ENCODE measurements at places on chromosomes 12 and 14.

GRCh38 chr12:51926718-51927117 is 19.4 kb downstream of the ACVRL1 start:
- peak; percentile 72 for DNase-seq

DNA sequence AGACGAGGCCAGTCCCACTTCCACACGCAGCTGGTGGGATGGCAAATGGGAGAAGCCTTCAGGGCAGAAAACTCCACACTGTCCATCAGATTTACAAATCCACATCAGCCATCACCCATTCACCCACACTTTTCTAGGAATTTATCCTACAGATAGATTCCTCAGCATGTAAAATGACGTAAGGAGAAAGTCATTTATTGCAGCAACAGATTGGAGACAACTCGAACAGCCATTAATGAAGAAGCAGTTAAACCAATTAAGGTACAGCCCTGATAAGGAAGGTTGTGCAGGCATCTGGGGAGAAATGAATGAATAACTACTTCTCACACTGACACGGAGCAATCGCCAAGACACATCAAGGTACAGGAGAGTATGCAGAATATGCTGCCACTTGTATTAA is 26.2 kb downstream of the PRKAB1 start:
- DNase-seq, result no peak

- DNase-seq, result no peak
These were observed 33.0 kb downstream of the PTPN21 start for GRCh38 chr14:88521818-88522217.

DNA sequence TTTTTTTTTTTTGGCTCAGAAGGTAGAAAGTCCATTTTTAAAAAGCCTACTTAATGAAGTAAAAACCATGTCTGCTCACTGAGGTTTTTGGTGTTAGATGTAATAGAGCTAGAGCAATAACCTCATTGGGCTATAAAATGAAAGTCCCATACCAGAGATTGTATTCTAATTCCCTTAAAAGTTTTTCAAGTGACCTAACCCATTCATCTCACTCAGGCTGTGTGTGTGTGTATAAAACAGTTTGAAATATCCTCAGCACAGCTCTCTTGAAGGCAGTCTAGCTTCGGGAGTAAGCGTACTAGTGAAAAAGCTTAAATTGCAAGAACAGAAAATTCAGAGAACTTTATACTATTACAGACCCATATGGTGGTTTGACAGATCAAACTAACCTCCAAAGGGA is 313.8 kb downstream of the CEP128 start:
- DNase-seq, result no peak

GRCh38 chr12:26872625-26873024 is 39.6 kb upstream of the ITPR2 start:
- DNase-seq, result no peak

DNA sequence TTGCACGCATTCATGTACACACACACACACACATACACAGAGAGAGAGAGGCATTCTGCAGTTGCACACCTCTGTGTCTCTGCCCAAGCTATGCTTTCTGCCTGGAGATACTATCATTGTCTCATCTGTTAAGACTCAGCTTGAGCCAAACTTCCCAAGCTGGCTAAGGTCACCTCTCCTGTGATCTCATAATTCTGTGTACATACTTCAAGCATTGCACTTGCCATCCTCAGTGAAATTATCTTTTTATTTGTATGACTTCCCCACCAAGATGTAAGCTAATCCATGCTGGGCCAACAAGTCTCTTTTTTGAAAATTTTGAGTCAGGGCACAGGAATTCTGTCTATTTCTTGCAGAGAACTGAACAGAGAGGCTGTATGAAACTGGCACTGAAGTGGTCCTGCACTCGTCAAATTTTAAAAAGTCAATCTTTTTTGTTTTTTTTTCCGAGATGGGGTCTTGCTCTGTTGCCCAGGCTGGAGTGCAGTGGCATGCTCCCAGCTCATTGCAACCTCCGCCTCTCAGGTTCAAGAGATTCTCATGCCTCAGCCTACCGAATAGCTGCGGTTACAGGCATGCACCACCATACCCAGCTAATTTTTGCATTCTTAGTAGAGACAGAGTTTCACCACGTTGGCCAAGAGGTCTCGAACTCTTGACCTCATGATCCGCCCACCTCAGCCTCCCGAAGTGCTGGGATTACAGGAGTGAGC is 44.3 kb downstream of the TMTC1 start:
- DNase-seq, result no peak

DNA sequence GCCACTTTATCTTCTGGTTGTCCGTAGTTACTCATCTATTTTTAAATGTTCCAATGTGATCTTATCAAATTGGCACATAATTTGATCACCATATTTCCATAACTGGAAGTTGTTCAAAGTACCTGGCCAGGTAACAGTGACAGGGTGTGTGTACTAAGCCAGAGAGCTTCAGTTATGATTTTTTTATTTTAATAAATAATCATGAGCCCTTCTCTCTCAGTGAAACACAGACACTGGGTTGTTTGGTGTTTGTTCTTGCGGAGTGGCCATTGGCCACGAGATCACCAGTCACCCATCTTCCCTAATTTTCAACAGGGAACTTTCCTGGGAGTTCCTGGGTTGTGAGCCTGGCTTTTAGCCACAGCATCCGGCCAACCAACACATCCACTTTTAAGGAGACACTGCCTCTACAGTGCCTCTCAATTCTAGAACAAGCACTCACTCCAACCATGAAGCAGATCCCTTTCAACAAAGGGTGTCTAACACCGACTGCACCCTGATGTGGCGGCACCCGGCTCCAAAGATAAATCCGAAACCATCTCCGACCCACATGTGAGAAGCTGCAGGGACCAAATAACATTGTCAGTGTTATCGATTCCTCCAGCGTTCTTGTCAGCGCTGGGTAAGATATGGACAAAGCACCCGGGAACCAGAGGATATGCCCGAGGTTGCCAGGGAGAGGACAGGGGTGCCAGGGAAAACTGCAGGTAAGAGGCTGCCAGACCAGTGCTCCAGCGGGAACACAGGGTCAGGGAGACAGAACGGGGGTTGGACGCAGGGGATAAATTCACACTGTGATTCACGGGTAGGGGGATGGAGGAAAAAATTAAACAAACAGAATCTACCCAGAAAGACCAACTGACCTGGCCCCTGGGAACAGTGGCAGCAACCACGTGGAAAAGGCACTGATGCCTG is 49.9 kb downstream of the FOXN3 start:
- DNase-seq, result no peak

DNA sequence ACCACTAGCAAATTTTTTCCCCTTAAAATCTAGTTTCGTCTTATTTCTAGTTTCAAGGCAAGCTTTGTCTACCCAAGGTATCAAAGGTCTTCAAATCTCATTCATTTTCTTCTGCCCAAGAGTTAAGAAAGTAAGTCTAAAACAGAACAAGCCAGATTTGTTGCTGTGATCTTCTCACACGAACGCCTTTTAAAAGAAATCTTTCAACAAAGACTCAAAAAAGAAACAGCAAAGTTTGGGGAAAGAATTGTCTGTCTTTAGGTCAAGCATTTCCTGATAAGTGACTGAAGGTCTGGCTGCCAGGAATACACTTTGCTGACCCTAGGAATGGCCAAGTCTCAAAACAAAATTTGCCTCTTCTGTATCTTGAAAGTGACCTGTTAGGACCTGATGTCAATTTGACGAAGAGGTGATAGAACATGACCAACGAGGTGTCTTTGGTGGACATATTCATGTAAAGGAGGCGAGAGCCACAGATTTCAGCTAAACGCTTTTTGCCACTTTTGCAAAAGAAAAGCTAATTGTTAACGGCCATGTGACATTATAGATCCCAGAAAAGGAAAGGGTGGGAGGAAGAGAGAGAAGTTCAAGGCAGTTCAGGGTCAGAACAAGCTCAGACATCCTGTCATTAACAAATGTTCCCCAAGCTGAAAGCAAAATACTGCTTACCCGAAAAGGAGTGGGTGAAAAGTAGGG is 1.7 kb downstream of the CDK17 start:
- no peak for DNase-seq

DNA sequence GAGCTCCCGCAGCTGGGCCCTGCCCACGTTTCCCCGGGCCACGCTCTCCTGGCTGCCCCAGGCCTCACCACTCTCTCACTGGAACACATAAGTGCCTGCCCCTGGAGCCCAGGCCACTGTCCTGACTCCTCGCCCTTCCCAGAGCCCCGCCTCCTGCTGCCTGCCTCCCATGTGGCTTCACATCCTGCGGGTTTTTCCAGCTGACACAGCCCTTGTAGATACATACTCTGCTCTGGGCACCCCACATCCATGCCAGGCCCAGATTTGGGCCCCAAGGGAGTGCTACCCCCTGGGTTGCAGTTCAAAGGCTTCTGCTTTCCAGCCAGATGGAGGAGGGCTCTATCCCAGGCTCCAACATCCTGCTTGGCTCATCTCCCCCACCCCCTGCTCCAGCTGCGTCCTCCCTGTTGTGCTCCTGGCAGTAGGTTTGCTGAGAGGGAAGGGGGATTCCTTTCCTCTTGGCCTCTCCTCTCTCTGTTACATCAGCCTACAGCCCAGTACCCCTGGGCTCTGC is 60.1 kb downstream of the TSPAN9 start:
- no peak for DNase-seq

GRCh38 chr12:69338120-69338859 is 9.9 kb upstream of the LYZ start:
- no peak for DNase-seq

DNA sequence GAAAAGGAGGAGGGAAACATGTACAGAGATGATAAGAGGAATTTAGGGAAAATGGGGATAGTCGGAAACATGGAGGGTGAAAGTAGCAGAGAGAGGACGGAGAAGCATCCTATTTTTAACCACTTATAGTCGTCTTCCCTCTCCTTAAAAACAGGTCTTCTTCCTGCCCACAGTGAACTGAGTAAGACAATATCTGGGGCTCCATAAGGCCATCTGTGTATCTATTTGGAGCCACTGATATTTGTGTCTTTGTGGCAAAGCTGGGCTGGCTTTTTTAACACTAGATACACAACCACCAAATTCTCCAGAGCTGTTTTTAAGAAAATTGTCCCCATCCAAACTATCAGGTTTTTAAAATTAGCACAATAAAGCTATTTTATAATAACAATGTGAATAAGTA is 109.5 kb upstream of the RAP1B start:
- DNase-seq, result no peak

- no peak for DNase-seq
These were observed 157.5 kb downstream of the TGFB3 start for GRCh38 chr14:75824318-75824717.

DNA sequence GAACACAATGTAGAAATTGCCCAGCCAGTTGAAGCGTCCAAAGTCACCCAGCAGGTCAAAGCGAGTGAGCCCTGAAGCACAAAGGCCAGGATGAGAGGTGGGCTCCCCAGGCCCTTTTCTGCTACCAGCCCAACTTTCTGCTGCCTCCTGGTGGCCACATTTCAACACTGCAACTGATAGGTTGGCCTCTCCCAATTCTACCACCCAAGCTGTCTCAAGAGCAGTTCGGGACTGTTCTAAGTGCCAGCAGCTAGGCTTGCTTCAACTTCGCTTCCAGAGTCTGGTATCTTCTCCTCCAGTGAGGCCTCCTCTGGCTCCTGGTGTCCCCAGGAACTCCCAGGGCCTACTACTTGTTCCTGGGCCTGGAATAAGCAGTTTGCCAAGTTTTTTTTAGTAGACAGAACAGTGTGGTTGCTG is 3.4 kb upstream of the DHH start:
- DNase-seq, result peak; percentile 75

DNA sequence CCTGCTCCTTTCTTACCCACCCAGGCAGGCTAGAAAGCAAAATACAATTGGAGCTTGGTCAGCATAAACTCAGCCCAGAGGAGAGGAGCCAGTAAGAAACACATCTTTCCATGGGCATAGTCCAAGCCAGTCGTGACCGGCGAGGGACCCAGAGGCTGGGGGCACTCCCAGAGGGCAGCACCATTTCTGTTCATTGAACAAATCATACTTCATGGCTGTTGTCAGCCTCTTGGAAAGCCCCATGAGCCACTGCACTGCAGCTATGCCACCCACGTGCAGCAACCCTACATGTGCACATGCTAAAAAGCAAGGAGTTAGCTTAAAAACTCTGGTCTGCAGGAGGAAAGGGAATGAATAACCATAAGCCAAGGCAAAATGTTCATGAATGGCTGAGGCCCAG is 90.0 kb upstream of the CDKN3 start:
- DNase-seq, result no peak

- no peak for DNase-seq
These were observed 19.8 kb upstream of the SCARB1 start for GRCh38 chr12:124883263-124884130.

- no peak for DNase-seq
These were observed 87.7 kb downstream of the PELI2 start for GRCh38 chr14:56205881-56206280.

DNA sequence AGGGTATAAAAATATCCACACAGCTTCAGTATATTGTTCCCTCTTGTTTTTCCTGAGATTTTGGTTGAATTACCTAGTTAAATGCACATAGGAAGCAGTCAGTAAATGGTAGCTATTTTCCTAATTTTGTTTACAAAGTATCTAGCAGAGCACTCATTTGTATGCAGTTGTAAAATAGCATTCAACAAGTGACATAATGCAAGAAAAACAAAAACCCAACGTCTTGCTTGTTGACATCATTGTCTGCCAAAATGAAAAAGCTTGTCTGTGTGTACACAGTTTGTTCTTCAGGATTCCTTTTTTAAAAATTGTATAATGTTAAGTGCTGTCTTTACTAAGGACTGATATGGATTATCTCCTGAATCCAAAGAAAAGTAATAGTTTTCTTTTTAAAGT is 2.7 kb downstream of the VRTN start:
- DNase-seq, result no peak

GRCh38 chr14:91586410-91586809 is 76.3 kb upstream of the PPP4R3A start:
- DNase-seq, result no peak

GRCh38 chr12:121494093-121494787 is 86.6 kb downstream of the KDM2B start:
- DNase-seq, result peak; percentile 68
